ENCODE measurements at places on chromosomes 3 and 15.

DNA sequence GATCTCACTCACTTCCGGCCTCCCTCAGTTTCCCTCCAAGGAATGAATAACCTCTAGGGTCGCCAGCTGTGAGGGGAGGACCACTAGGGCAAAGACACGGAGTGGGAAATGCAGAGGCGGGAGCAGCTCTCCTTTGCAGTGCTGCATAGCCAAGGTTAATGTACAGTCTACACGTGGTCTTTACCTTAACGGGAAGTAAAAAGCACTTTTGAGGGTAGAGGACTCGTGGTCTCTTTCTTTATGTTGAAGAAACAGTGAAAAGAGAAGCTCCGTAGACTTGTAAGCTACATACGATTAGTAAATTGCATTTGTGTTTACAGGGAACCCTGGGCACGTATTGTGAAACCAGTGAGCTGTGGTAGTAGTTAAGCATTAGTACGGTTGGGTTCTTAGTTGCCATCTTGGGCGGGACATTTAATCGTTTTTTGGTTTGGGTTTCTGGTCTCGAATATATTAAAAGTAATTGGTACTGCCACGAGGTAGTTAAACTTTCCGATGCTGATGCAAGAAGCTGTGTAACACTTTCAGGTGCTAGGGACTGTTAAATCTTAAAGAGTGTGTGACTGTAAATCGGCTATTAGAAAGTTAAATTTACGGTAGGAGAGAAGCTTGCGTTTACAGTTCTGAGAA is 828 bp downstream of the U2SURP start:
- peak; percentile 13 for DNase-seq

DNA sequence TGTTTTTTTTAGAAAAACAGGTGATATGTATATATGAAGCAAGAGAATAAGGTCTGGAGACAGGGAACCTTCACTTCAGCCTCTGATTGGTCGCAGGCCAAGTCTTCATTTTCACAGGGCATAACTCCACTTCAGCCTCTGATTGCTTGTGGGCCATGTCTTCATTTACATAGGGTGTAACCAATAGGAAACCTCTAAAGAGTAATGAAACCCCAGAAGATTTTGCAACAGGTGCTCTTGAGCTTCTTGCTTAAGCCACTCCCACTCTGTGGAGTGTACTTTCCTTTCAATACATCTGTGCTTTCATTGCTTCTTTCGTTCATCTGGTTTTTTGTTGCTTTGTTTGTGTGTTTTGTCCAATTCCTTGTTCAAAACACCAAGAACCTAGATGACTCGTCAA is 22.6 kb upstream of the SCG3 start:
- DNase-seq = no peak

GRCh38 chr3:114444216-114444615 is 150.4 kb downstream of the TIGIT start:
- DNase-seq = no peak

DNA sequence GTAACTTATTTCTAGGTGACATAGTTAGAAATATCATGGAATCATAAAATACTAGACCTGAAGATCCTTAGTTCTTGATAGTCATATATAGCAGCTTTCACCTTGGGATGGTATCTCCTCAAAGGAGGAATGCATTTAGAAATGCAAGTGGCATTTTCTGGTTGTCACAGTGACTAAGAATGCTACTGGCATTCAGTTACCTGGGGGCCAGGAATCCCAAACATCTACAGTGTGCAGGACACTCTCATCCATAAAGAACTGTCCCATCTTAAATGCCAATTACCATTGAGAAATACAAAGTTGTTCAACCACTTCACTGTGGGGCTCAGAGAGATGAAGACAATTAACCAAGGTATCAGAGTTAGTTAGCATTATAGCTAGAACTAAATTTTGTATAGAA is 36.7 kb downstream of the MYH15 start:
- no peak for DNase-seq

DNA sequence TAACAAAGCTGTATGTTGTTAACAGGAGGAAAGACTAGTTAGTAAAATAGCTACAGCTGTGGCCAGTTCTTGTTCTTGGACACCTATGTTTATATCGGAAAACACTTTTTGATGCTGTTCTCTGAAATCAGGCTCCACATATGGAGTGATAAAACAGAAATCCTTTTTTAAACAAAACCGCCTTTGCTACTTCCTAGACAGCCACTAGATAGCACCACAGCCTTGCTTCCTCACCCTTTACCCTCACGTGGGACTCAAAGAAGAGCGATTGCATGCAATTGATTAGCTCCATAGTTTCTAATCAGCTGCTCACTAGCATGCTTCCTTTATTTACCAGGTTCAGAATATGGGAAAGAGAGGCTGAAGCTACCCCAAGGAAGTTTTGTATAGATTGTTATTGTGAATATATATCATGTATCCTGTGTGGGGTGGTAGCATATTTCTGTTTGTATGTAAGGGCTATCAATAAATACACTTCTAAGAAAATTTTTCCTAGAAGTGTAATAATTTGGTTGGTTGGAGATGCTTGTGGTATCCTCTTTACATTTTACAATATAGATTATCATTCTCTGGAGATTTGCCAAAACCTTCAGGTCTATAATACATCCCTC is 4.3 kb upstream of the MTFMT start:
- peak; percentile 41 for DNase-seq

GRCh38 chr3:120177151-120177550 is 82.9 kb upstream of the GSK3B start:
- DNase-seq = no peak

DNA sequence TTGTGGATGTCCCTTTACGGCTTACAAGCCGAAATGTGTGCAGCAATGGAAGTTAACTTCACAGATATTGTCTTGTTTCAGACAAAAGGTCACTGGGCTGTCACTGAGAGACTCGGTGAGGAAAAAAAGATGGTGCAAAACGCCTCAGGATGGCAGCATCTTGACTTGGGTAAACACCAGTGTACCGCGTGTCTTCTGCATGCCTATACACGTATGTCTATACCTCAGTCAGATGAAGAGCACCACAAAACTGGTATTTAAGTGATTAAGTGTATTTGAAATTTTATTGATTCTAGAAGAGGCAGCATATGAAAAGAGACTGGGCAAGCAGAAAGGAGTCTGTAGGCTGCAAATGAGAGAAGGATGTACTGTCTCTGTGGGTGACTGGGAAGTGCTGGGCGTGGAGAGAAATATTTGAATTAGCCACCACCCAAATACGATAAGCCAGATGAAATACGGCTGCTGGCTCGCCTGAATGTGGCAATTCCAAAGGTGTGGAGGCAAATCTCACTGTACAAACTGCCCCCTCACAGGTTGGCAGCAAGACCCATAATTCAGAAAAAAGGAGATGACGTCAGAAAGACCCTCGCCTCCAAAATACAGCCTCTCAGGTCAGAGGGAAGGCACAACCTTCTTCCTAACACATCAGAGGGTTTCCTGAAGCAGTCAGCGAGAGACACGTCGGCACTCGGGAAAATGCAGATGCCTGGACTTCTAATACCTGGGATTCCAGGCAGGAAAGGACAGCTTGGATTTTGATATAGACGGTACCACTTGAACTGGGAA is 53.4 kb upstream of the NEO1 start:
- DNase-seq = no peak

DNA sequence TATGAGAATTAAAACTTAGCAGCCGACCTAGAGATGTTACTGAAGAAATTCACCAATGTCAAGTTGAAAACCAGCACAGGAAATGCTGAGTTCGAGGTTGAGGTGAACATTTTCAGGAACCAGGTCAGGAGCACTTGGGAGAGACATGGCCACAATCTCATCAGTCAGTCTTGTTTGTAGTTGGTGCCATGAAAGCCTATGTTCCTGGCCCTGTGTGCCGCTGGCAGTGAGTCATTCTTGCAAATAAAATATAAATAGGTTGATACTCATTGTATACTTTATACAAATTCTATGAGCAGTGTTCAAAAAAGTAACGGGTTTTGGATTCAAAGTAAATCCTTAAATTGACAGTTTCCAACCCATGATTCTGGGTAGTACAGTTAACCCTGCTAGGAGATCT is 1.5 kb upstream of the FSIP1 start:
- no peak for DNase-seq

GRCh38 chr3:69379661-69380060 is 6.2 kb downstream of the FRMD4B start:
- no peak for DNase-seq

- no peak for DNase-seq
Observed at GRCh38 chr15:88036154-88036839, 220.2 kb downstream of the NTRK3 start.

GRCh38 chr3:177694316-177694715 is 497.0 kb upstream of the TBL1XR1 start:
- DNase-seq = no peak

DNA sequence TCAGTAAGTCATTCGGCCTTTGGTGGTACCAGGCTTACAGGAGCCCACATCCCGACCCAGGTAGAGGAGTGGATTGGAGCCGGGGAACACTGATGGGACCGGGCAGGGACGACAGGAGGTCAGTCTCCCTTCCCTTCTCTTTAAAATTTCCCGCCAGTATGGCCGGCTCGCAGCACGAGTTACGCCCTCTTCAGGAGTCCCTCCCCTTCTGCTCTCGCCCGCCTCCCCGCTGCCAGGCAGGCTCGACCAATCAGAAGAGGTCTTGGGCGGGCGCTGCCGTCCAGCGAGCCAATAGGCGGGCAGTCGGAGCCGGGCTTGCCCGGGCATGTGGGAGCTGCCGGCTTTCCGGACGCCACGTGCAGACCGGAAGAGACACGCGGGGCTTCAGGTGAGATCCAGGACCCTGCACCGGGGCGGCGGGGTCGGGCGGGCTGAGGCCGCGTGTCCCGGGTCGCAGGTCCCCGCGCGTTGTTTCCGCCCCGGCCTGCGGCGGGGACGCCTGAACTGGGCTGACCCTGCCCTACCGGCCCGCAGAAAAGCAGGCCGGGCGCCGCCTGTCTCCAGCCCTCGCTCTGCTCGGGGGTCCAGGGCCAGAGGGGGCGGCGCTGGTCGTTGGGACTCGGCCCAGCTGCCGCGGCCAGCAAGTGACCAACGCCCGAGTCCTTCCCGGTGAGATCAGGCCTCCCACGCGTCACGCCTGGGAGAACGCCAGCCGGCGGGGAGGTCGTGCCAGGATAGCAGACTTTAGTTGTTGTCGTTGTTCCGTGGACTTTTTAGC is at the start of gene AEN:
TSS of gene AEN (plus strand) at position 346 of the 778 bp plus-strand sequence. CDS start 4,870 bp downstream, outside the sequence.
- DNase-seq = peak; percentile 96

DNA sequence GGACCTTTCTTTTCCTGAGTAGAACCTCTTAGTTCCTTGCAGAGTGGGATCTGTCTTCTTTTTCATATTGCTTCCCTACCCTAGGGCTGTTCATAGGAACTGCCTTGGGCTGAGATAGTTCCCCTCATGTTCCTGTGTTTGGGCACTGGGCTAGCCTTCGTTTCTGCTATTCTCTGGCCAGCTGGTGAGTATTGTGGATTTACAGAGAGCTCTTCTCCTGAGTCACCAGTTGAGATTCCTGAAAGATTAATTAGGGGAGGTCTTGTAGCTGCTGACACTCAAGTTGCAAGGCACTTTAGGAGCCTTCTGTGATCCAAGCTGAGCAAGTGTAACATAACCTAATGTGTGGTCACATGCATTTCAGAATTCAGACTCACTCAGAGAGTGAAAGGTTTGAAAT is 30.7 kb downstream of the CHD2 start:
- DNase-seq = no peak

DNA sequence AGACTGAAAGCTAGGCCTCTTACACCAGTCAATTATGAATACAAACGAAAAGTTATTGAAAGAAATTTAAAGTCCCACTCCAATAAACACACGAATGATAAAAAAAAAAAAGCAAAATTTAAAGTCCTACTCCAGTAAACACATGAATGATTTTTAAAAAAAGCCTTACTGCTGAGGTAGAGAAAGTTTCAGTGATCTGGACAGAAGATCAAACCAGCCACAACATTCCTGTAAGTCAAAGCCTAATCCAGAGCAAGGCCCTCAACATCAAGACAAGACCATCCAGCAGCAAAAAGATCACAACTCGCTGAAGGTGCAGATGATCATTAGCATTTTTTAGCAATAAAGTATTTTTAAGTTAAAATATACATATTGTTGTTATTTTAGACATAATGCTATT is 95.6 kb upstream of the LIPC start:
- no peak for DNase-seq

DNA sequence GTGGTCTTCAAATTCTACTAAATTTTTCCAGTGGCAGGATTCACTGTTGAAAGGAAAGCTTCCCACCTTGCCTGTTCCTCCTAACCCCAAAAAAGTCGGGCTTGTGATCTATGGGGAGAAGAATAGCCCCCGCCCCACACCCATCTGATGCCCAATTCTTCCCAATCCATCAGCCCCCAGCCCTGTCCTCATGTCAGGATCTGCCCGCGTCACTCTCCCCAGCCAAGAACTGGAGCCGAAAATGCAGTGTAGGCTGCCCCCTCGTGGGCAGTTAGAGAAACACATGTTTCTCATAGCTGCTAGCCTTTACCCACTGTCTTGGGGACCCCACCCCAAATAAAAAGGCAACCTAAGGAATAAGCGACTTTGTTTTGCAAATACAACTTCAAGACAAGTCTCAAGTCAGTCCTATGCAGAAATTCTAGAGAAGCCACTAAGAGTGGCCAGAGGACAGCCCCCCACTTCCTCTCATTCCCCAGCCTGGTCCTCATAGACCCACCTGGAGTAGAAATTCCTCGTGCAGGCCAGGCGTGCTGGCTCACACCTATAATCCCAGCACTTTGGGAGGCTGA is 13.0 kb upstream of the CSK start:
- peak; percentile 54 for DNase-seq

DNA sequence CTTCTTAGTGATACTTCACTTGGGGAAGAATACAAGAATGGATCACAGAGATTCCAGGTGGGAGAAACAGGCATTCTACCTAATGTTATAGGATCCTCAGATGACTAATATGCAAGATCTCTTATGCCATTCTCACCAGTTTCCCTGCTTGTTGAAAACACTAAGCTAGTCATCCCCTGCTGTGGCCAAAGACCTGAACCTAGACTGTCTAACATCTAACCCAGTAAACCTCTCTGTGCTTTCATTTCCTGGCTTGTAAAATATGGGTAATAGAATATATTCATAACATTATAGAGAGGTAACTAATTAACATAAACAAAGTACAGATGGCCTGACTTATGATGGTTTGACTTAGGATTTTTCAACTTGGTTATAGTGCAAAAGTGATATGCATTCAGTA is 776.3 kb downstream of the TUSC7 start:
- DNase-seq = no peak

Measured in CD4-positive, alpha-beta T cell treated with Interleukin-4 for 4 hours (primary cell).